ENCODE measurements at places on chromosomes 3 and 15.

DNA sequence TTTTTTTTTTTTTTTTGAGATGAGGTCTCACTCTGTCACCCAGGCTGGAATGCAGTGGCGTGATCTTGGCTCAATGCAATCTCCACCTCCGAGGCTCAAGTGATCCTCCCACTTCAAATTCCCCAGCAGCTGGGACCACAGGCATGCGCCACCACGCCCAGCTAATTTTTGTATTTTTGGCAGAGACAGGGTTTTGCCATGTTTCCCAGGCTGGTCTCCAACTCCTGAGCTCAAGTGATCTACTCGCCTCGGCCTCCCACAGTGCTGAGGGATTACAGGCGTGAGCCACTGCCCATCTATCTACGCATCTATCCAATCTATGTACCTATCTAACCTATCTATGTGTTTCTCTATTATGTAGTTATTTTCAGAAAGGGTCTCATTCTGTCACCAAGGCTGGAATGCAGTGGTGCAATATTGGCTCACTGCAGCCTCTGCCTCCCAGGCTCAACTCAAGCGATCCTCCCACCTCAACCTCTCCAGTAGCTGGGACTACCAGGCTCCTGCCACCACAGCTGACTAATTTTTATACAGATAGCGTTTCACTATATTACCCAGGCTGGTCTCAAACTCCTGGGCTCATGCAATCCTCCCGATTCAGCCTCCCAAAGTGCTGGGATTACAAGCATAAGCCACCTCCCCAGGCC is 20.2 kb upstream of the GPX1 start:
- no peak for DNase-seq

DNA sequence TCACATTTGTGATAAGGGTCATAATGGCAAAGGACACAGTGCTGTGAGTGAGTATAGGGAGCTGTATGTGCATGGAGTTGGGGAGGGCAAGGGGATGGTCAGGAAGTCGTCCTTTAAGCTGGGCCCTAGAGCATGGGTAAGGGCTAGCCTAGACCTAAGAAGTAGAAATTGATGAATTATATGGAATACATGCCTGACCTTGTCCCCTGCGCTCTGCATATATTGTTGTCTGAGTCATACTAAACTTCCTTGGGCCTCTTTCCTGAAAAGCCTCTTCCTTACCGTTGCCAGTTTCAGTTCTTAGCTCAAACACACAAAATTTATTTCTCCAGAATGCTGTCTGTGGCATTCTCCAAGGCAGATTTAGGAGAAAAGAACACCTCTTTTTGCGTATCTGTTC is 4.6 kb downstream of the SNRK start:
- no peak for DNase-seq

DNA sequence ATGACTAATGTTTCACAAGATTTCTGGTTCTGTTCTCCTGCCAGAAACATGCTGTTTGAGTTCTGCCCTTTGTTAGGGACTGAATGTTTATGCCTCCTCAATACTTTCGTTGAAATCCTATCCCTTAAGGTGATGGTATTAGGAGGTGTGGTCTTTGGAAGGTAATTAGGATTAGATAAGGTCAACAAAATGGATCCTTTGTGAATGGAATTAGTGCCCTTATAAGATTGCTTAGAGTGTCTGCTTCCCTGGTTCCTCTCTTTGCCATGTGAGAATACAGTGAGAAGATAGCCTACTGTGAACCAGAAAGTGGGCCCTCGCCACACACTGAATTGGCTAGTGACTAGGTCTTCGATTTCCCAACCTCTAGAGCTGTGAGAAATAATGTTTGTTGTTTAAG is 621.4 kb upstream of the ALCAM start:
- DNase-seq, result no peak

GRCh38 chr3:32229565-32229964 is 8.9 kb upstream of the CMTM8 start:
- DNase-seq, result no peak

DNA sequence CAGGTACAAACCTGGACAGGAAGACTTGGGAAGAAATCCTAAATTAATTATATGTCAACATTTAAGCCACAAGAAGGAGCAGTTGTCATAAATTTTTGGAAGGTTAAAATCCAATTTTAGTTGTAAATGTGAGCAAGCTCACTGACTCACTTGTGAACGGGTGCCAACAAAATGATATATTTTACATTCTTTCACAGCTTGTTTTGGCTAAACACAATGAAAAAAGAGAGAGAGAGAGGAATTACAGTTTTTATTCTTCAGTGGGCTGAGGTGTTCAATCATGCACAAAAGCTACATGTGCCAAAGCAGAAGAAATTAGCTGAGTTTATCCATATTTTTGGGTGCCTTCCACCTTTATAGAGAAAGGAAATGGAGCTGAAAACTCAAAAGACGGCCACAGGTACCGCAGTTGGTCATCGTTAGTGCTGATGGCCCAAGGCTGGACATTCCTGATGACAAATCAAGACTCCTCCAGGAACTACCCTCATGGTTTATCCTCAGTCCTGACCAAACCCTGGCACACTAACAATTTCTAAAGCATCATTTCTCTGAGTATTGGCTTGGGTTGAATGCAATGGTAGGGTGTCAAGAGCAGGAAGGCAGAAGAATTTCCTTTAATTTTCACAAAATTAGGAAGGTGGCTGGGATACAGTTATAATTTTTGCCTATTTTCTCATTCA is 37.6 kb upstream of the WNT5A start:
- DNase-seq, result no peak

DNA sequence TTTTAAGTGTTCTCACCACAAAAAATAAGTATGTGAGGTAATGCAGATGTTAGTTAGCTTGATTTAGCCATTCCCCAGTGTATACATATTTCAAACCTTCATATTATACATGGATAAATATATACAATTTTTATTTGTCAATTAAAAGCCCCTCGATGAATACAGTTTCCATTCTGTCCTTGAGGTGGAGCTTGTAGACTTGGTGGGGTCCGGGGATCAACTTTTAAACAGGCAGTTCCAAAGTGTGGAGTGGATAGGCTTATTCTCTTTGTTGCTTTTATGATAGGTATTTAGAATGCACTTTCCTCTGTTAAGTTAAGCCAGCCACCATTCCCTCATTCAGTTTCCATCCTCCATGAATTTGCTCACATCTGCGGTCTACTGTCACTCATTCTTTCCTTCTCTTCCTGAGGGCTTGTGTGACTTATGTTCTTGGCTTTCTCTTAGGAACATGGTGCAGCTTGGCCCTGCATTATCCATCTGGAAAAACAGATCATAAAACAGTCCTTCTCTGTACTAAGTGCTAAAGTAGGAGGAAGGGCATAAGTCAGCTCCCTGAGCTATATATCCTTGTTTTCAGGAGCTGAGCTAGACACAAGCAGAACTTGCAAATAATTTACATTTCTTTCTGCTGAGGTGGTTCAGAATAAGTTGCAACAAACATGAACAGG is 149.1 kb downstream of the NFKBIZ start:
- DNase-seq, result no peak

DNA sequence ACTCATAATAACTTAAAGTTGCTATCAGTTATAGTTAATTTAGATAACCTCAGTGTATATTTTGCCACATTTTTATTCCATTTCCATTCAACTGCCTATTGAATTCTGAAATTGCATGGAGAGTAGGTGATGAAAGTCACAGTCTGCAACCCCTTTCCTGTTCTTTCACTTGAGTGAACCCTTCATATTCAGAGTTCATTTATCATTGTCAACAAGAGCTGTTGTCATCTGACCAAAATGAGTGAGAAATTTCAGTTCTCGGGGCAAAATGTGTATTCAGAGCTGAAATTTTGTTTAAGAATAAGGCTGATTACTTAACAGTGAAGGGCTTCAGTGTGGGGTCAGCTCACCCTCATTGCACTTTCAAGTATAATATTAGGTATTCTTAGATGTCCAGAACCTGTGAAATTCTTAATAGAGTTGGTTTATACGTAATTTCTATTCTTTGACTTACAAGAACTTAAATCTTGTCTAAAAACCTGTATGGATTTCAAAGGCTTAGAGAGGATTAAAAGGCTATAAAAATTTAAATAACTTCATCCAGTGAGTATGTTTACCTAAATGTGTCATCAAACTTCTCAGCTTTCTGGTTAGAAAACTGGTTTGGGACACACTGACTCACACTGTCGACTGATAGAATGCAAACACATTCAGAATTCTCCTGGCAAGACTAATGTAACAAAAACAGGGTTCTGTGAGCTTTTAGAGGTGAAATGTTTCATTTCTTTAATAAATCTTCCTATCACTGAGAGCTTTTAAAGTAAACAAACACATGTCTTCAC is 92.2 kb downstream of the CMSS1 start:
- DNase-seq, result no peak

- DNase-seq, result no peak
Measured at GRCh38 chr3:62529230-62529629, 155.9 kb upstream of the FEZF2 start.

- no peak for DNase-seq
Measured at GRCh38 chr3:120780977-120781376, 38.4 kb downstream of the GTF2E1 start.
